ENCODE measurements at places on chromosomes 3 and 15.
A peak's percentile ranks its signal among the peaks of the same experiment; 100 is the strongest.

- no peak for DNase-seq
Measured at GRCh38 chr3:43161684-43162229, 55.9 kb upstream of the POMGNT2 start.

DNA sequence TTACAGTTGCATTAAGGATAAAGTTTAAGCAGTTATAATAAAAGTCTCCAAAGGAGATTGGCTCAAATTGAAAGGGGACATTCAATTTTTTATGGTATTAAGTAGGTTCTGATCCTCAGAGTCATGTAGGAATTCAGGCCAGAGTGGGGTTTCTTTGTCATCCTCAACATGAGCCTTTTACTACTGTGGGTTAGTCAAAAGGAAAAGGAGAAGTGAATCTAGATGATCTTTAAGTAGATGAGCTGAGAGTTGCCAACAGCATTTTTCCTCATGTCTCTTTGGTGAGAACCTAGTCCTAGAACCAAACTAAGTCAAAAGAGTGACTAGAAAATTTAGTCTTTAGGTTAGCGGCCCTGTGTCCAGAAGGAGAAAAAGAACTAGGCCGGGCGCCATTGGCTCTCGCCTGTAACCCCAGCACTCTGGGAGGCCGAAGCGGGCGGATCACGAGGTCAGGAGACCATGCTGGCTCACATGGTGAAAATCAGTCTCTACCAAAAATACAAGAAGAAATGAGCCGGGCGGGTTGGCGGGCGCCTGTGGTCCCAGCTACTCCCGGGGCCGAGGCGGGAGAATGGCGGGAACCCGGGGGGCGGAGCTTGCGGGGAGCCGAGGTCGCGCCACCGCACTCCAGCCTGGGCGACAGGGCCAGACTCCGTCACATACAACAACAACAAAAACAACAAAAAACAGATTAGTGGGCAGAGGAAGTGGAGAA, 4.2 kb upstream of the CHL1 start:
- DNase-seq: no peak

DNA sequence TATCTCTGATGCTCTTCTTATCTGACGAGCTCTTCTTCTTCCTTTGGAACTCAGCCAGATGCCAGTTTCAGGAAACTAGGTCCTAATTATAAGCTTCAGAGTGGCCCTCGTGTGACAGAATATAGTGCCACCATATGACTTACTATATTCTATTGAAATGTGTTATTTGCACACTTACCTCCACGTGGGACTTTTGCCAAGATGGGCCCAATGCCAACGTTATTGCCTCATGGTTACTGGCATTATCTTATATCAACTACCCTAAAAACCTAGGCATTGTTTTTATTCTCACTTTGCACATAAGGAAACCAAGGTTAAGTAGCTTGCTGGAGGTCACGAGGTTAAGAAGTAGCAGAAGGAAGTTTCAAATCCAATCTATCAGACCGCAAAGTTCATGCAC, 71.3 kb upstream of the SLCO3A1 start:
- DNase-seq: peak; percentile 4

- DNase-seq: no peak
Measured at GRCh38 chr3:38139652-38140051, 1.2 kb downstream of the MYD88 start.

DNA sequence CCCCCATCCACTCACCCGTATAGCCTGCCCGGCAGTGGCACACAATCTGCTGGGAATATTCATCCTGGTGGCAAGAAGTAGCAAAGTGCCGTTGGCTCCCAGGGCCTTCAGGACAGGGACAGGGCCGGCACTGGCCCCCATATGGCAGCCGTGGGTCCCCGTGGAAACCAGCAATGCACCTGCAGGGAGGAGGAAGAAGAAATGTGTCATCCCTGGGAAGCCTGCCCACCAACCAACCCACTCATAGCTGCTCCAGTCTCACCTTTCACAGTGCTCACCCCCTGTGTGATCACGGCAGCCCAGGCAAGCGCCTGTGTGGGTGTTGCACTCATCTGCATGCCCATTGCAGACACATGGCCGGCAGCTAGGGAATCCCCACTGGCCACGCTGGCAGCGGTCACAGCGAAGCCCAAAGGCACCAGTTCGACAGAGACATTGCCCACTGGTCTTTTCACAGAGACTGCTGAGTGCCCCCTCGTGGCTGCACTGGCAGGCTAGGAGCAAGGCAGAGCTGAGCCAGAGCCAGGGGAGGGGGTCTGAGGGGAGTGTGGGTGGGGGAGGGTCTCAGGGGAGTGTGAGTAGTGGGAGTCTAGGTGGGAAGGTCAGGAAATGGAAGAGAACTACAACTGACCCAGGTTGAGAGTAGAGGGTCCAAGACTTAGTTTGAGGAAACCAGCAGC, 4.5 kb upstream of the USP19 start:
- no peak for DNase-seq

- DNase-seq: no peak
Measured at GRCh38 chr3:136584728-136585127, 167.4 kb downstream of the STAG1 start.

DNA sequence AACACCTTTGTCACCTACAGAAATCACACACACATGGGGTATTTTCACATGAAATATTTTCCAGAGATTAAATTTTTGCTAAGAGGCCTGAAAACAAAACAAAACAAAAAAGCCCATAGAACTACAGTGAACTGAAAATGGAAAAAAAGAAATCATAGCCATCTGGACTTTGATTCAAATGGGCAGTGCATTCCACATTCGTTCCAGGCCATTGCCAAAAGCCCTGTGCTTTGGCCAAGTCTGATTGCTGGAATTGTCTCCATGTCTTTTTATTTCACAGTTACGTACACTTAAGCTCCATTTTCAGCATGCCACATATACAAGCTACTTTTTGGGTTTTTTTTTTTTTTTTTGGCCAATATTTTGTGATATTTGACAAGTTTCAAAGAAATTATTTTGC, 47.1 kb downstream of the TFG start:
- DNase-seq: no peak
